CD4-positive, alpha-beta T cell treated with Interleukin-15 for 4 hours (primary cell): ENCODE measurements at places on chromosomes 7 and 10.

- DNase-seq, result no peak
These were observed 8.8 kb downstream of the CRPPA start for GRCh38 chr7:16412274-16413254.

DNA sequence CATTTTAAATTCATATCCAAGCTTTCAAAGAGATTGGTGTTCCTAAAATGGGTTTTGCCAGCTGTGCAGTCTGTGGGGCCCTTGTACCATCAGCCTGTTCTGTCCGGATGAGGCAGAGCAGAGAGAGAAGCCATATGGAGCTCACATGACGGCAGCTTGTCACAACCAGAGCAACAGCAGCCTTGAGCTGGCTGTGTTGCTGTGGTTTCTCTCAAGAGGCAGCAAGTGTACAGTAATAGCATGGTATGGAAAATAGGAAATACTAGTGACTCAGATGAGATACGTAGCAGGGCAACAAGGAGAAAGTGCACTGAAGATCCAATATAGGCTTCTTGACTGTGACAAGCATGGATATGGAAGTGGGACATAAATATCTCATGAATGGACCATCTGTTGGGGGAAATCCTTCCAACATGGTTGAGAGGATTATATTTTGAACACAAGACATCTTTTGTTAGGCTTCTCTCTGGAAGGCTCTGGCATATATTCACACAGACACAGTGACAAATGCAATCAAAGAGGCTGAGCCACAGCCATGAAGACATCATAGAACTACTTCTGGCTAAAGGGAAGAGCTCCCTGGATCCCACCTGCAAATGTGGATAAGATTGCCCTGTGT lies 251.0 kb upstream of the TAC1 start:
- DNase-seq, result no peak

- no peak for DNase-seq
These were observed 46.9 kb downstream of the GPR141 start for GRCh38 chr7:37730501-37730900.

- peak; percentile 66 for DNase-seq
These were observed 17.0 kb downstream of the FAM131B start for GRCh38 chr7:143345428-143345900.

- no peak for DNase-seq
These were observed 219.7 kb upstream of the ADARB2 start for GRCh38 chr10:1957057-1957456.

DNA sequence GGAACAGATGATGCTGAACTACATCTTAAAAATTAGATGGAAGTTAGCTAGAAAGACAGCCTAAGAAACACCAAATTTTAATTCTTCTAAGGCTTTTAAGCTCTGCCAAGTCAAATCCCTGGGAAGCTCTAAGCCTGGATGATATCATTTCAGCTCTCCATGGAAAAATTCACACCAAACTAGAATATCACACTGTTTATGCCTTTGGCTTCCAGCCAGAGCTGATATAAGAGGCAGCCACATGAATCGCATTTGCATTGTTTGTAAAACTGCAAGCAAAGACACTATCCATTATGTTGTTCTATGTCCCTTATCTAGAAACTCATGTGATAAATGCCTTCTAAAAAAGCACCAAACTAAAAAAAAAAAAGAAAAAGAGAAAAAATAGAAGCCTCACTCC lies 430.4 kb downstream of the GRID1 start:
- no peak for DNase-seq

GRCh38 chr10:24882047-24882698 lies 70.2 kb downstream of the PRTFDC1 start:
- peak; percentile 65 for DNase-seq

- DNase-seq, result no peak
These were observed 1006.6 kb upstream of the LRRN3 start for GRCh38 chr7:110084181-110084807.

- no peak for DNase-seq
These were observed 55.4 kb upstream of the MET start for GRCh38 chr7:116616555-116617059.

DNA sequence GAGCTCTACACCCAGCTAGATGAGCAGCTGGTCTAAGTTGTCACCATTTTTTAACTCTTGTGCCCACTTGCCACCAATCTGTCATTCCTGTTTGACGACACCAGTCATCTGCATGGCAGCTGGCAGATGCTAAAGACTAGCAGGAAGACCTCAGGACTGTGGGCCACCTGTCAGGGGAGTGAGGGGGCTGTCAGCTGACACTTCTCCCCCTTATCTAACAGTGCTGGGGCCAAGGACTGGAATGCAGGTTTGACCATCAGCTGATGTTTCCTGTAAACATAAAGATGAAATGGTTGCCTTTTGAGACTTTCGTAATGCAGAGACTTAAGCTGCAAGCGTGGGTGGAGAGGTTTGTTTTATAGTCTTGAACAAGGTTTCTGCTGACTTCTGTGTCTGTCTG lies 93.5 kb downstream of the WNT2 start:
- DNase-seq, result no peak

DNA sequence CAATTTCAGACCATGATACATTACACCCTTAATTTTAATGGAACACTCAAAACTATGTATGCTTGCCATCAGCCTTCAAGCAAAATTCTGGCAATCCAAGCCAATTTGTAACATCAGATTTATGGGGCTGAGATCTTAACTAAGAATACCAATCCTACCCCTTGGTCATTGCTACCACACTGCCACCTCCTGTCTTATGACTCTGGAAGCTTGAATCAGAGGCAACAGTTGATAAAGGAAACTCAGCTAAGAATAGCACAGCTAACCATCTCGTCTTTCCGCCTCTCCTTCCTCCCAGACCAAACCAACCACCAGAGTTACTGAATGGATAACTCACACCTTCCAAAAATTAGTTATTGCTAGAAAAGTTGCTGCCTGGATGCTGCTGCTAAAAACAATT lies 7.4 kb downstream of the IGF2BP3 start:
- no peak for DNase-seq

- DNase-seq, result no peak
These were observed 1.5 kb upstream of the SFXN4 start for GRCh38 chr10:119167041-119167440.

DNA sequence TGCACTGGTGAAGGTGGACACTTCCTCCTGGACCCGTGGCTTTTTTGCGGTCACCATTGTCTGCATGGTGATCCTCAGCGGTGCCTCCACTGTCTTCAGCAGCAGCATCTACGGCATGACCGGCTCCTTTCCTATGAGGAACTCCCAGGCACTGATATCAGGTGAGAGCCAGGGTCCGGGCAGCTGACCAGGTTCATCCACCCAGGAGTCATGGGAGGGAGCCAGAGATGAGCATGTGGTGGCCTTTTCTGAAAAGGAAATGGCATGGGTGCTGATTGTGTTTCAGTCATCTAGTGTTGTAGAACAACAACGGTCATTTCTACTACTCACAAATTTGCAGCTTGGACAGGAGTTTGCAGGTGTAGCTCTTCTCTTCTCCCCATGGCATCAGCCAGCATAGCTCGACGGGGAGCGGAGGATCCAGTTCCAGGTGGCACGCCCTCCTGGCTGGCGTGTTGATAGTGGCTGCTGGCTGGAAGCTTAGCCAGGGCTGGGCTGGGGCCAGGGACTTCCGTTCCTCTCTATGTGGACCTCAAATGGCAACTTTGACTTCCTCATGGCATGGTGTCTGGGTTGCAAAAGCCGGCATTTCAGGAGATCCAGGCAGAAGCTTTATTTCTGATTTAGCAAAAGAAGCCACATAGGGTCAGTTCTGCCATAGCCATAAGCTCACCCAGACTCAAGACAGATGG lies 32.7 kb downstream of the SLC29A3 start:
- no peak for DNase-seq

DNA sequence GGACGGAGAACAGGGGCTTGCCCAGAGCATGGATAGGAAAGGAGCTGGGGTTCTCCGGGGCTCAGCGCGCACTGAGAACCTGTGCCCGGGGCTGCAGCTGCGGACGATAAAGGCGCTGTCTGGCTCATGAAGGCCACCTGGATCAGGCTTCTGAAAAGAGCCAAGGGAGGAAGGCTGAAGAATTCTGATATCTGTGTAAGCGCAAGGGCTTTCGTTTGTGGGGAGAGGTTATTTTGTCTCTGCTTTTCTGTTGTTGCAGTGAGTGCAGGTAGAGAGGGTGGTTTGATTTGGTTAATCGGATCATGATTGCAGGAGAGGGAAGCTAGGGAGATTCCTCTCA lies 250.5 kb downstream of the NSUN6 start:
- no peak for DNase-seq

- no peak for DNase-seq
These were observed 103.2 kb downstream of the CNNM2 start for GRCh38 chr10:103021150-103021899.

DNA sequence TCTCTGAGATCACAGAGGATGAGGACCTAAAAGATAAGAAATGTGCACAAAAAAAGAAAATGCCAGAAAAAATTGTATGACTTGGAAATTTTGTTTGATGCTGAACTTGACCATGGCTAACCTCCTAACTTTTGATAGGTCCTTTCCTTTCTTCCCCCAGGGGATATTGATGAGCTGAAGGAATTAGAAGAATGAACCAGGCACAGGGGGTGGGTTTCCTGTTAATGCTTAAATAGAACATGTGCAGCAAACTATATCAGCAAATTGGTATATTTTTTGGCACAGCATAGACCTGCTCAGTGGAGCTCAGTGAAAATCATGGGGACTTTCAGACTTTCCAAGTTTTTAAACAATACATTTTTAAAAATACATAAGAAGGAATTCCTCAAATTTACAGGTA lies 300.7 kb downstream of the HDAC9 start:
- DNase-seq, result no peak

DNA sequence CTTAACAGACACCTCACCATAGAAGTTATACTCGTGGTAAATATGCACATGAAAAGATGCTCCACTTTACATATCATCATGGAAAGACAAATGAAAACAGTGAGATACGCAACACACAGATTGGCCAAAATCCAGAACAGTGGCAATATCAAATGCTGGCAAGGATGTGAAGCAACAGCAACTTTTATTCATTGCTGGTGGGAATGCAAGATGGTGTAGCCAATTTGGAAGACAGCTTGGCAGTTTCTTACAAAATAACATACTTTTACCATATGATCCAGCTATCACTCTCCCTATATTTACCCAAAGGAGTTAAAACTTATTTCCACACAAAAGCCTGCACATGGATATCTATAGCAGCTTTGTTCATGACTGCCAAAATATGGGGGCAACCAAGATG lies 46.4 kb downstream of the SGCE start:
- DNase-seq, result no peak
